ENCODE measurements at places on chromosomes 7 and 10.

DNA sequence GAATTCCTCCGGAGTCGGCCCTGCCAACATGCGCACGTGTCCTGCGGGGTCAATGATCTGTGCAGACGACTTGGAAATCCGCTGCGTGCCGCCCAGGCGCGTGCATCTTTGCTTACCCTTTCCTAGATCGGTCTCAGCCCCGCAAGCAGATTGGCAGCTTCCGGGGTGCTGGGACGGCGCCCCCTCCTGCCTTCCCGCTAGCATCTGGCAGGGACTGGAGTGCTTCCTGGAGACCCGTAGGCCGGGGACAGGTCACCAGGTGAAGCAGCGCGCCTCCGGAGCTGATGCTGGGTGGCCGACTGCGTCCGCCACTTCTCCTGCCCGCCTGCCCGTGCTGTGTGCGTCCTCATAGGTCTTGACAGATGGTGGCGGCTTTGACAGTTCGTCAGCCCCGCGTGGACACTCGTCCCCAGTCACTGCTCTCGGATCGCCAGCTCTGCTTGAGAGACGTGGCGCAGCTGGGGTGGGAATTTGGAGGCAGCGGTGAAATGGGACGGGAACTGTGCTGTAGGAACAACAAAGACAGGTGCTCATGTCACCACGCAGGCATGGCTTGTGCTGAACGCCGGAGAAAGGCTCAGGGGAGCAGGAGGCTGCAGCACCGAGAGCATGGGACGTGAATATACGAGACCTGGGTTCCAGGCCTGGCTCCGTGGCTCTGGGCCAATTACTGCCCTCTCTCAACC, 21.9 kb upstream of the KCNK18 start:
- H3K27me3 ChIP-seq = peaks cover 73% of the 10 kb centered on the region
- no peak overlapping the region for H3K27ac ChIP-seq
- DNase-seq = peak; percentile 21
- H3K4me1 ChIP-seq = peaks cover 12% of the 10 kb centered on the region
- no peaks in the 10 kb centered on the region for H3K36me3 ChIP-seq

DNA sequence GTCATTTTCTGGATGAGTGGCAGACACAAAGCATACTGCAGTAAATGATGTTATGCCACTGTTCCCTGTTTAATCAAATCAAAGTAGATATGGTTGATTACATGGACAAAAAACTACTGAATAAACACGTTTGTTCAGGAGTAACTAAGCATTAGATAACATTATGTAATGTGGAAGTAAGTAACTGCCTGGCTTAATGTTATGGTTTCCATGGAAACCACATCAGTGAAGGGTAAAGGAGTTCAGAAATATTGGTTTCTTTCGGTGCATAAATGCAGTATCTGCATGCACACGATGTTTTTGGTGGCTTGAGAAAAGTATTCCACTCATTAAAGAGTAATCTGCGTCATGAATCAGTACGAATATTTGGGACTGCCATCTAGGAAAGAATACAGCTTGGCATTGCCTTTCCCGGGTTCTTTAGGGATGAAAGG, 131.3 kb upstream of the PRKCQ start:
- peaks cover 31% of the 10 kb centered on the region for H3K27me3 ChIP-seq
- H3K36me3 ChIP-seq = no peaks in the 10 kb centered on the region
- no peak overlapping the region for H3K27ac ChIP-seq
- DNase-seq = no peak
- H3K4me1 ChIP-seq = peaks cover 8% of the 10 kb centered on the region

DNA sequence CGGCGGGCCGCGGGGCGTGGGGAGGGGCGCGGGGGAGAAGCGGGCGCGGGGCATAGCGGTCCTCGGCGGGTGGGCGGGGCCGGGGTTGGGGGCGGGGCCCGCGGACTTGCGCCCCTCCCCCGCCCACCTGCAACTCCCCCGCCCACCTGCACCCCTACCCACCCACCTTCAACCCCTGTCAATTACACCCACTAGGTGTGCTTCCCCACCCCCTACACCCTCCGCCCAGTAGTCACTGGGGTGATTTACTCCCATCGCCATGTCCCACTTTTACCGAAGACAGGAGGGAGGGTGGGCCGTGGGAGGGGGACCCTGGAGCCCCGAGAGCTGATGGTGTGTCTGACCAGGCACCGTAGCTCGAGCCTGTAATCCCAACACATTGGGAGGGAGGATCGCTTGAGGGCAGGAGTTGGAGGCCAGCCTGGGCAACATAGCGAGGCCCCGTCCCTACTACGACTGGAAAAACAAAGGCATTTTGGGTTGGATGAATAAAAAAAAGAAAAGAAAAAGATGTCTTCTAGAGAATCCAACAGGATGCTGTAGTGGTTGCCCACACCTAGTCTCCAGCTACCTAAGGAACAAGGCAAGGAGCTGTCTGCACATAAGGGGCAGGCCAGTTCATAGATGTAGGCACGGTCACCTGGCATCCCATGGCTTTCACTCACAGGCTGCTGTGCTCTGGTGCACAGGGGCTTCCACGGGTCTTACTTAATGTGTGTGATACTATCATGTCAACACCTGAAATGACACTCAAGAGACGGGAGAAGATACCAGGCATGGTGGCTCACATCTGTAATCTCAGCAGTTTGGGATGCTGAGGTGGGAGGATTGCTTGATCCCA, 761 bp downstream of the KCTD7 start:
- H3K36me3 ChIP-seq = peaks cover 3% of the 10 kb centered on the region
- H3K27ac ChIP-seq = no peak overlapping the region
- H3K27me3 ChIP-seq = peaks cover 6% of the 10 kb centered on the region
- H3K4me3 ChIP-seq = peak overlapping the region; percentile 75
- DNase-seq = peak; percentile 12

GRCh38 chr7:116691664-116692063, 19.7 kb downstream of the MET start:
- no peak overlapping the region for H3K27ac ChIP-seq
- peaks cover 17% of the 10 kb centered on the region for H3K36me3 ChIP-seq
- no peak for DNase-seq
- peaks cover 15% of the 10 kb centered on the region for H3K4me1 ChIP-seq
- H3K4me3 ChIP-seq = no peak overlapping the region

DNA sequence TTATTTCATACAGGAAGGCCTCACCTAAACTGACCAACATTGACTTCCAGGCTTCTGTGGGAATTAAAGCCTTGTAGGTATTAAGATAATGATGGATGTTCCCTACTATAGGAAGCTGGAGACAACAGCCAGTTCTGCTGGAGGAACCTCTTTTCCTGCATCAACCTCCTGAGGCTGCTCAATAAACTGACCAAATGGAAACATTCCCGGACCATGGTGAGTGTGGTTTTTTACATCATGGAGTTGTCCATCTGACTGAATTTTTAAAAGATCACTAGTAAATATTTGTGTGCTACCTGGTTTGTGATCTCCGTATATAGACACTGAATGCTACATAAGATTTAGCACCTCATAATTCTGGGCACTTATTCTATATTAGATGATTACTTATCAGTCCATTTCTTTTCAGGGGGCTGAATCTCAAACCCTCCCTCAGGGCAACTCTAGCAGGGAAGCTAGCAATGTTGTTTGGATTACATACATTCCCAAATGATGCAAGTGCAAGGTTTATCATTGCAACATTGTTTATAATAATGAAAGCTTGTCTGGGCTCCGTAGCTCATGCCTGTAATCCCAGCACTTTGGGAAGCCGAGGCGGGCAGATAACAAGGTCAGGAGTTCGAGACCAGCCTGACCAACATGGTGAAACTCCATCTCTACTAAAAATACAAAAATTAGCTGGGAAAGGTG, 21.5 kb upstream of the SMKR1 start:
- H3K27me3 ChIP-seq = no peaks in the 10 kb centered on the region
- no peak for DNase-seq
- peaks cover 10% of the 10 kb centered on the region for H3K36me3 ChIP-seq
- H3K4me3 ChIP-seq = no peak overlapping the region
- no peak overlapping the region for H3K27ac ChIP-seq

DNA sequence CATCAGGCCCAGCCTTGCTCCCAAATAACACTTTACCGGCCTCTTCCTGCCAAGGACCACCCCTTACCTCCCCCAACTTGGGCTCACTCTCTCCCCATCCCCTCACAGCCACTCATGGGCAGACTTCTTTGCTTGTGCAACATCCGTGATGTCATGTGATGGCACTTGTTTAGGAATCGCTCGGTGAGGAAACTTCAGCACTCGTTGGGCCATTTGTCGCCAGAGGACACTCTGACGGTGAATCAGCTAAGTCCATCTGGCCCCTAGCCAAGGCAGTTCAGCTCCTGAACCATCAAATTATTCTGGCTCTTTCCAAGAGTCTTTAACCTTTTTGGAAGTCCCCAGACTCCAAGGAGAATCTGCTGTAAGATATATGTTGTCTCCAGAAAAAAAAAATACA, 19.2 kb downstream of the BTBD16 start:
- no peaks in the 10 kb centered on the region for H3K36me3 ChIP-seq
- peaks cover 5% of the 10 kb centered on the region for H3K27me3 ChIP-seq
- H3K4me1 ChIP-seq = peaks cover 3% of the 10 kb centered on the region

- no peak overlapping the region for H3K4me3 ChIP-seq
- H3K27me3 ChIP-seq = peaks cover 20% of the 10 kb centered on the region
- no peaks in the 10 kb centered on the region for H3K4me1 ChIP-seq
These were observed 354.4 kb upstream of the MKI67 start for GRCh38 chr10:128480601-128481000.

GRCh38 chr7:6489612-6490011, 41.9 kb upstream of the DAGLB start:
- peaks cover 3% of the 10 kb centered on the region for H3K4me1 ChIP-seq
- DNase-seq = no peak
- no peak overlapping the region for H3K4me3 ChIP-seq
- H3K27ac ChIP-seq = no peak overlapping the region
- no peaks in the 10 kb centered on the region for H3K27me3 ChIP-seq

DNA sequence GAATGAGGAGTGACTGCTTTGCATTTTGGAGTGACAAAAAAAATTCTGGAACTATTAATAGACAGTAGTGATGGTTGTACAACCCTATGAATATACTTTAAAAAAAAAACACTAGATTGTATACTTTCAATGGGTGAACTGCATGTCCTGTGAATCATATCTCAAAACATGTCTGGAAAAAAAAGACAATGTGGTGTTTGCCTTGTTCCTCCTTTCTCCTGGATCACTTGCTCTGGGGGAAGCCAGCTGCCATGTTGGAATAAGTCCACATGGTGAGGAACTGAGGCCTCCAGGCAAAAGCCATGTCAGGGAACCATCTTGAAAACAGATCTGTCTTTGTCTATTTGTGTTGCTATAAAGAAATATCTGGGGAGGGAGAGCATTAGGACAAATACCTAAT, 39.5 kb upstream of the YAE1 start:
- peaks cover 15% of the 10 kb centered on the region for H3K4me1 ChIP-seq
- no peaks in the 10 kb centered on the region for H3K27me3 ChIP-seq

DNA sequence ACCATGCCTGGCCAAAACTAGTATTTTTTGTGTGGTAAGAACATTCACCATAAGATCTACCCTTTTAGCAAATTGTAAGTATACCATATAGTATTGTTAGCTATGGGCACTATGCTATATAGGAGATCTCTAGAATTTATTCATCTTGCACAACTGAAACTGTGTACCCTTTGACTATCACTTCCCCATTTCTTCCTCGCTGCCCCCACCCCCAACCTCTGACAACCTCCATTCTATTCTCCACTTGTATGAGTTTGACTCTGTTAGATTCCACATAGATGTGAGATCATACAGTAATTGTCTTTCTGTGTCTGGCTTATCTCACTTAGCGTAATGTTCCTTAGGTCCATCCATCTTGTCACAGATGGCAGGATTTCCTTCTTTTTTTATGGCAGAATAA, 3.6 kb downstream of the CASP7 start:
- no peak overlapping the region for H3K27ac ChIP-seq
- no peak for DNase-seq
- H3K36me3 ChIP-seq = peaks cover 17% of the 10 kb centered on the region
- no peak overlapping the region for H3K4me3 ChIP-seq
